Kidney epithelial cell (primary cell): ENCODE measurements at places on chromosomes 5 and 9. TPM values are rescaled to one million over a fixed set of nuclear protein-coding genes. Genes with fewer than 3 reads are reported as not detected.

GRCh38 chr9:86573886-86574285 is 219.7 kb upstream of the TUT7 start:
- DNase-seq, result no peak

DNA sequence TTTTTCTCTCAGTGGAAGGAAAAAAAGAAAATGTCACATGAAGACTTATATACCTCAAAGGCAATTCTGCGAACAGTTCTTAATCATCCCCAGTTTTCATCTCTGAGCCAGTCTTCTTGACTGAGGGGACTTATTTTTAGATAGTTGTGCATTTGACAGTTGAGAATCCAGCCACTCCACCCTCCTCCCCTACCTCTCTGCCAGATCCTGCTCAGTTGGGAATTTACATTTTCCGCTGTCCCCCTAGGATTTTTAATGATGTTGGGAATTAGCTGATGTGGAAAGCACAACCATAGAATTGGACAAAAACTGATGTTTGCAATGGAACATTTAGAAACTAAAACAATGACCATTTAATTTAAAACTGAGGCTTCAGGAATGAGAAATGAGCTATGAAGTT is 194.3 kb upstream of the PIK3R1 start:
- no peak for DNase-seq

GRCh38 chr5:151461312-151461711 is 13.9 kb downstream of the SLC36A1 start:
- no peak for DNase-seq

GRCh38 chr9:121765021-121765950 is 113.9 kb downstream of the DAB2IP start:
- peak; percentile 10 for DNase-seq

DNA sequence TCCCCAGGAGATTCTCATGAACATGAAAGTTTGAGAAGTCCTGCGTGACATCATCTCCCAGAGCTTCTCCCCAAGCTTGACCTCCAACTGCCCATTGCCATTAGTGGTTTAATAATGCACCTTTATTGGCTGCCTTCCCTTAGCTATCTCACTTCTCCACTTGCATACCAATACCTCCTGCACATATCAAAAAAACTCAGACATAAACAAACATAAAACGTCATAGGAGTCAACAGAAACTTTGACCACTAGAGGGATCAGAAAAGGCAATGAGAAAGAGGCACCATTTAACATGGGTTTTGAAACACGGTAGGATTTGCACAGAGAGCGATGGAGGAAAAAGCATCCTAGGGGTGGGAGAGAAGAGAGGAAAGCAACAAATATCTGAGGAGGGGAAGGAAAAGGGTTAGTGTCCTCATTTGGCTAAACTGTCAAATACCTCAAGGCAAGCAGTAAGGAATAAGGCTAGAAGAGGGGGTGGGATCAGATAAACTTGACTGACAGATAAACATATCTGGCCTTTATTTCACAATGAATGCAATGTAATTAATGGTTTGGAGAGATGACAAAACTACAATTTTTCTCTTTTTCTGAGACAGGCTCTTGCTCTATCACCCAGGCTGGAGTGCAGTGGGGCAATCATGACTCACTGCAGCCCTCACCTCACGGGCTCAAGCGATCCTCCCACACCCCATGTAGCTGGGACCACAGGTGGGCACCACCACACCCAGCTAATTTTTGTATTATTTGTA is 27.0 kb downstream of the GNAQ start:
- DNase-seq, result no peak

DNA sequence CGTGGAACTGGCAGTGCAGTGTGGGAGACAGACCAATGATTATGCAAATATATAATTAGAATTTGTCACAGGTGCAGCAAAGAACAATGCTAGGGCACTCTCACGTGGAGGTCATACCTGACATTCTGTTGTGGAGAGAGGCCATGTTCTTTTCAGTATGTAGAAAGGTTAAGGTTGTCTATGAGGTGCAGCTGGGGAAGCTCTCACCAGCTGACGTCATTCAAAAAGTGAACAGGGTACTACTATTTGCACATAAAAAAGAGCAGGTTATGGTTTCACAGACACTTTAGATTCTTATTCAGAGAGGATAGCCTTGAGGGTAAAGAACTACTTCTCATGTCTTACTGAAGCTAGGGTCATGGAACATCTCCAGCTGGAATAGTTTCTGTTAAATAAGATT is 19.1 kb downstream of the SH3GL2 start:
- no peak for DNase-seq

DNA sequence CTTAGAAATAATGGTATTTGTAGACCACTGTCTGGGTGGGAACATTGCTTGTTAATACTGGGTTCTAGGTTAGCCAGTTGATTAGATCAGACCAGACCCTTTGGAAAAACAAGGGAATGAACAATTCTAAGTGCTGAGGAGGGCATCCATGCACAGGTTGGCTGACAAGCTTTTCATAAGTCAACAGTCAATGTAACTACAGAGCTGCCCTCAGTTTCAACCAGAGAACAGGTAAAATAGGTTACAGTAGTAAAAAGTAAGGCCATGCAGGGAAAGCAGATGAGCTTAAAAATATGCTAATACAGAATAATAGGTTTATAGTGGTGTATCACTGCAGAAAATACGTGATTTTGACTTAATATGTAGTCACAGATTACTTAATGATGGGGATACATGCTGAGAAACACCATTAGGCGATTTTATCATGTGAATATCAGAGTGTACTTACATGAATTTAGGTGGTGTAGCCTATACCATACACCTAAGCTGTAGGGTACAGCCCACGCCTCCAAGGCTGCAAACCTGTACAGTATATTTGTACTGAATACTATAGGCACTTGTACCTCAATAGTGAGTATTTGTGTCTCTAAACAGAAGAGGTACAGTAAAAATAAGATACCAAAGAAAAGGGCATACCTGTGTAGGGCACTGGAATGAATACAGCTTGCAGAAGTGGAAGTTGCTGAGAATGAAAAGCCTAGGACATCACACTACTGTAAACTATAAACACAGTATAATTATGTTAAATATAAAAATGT is 6.1 kb upstream of the FGF18 start:
- no peak for DNase-seq

DNA sequence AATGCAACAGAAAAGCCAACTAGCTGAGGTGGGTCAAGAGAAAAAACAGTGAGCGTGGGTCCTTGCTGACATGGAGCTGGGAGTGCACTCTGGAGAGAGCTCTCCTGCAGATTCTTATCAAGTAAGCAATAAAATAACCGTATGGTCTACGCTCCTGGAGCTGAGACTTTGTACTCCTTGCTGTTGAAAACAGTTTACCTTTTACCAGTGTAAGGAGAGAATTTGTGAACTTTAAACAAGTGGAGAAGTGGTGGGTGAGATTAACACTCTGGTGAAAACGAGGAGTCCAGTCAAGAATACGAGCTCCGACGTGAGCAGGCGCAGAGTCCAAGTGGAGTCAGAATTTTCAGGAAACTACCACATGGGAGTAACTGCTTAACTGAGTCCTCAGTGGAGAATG is 156.1 kb upstream of the ERCC6L2 start:
- no peak for DNase-seq

- DNase-seq, result no peak
Observed at GRCh38 chr9:75002422-75003023, 25.6 kb downstream of the CARNMT1 start.

DNA sequence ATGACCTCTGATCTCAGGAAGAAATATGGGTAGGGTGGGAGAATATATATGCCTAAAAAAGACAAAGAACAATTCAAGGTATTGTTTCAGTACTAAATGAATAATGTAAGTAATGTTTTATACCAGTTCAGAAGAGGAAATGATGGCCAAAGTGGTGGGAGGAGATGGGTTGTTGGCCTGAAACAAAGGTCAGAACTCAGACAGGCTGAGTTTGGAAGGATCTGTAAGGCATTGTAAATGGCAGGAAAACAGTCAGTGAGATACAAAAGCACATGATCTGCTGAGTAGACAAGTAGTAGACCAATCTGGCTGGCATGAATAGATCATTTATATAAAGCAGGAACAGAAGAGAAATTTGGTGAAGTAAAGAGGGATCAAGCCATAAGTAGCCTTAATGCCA is 175.8 kb upstream of the PLCXD3 start:
- DNase-seq, result no peak

GRCh38 chr9:131423171-131423581 is 29.3 kb downstream of the PRRC2B start:
- DNase-seq, result peak; percentile 99

DNA sequence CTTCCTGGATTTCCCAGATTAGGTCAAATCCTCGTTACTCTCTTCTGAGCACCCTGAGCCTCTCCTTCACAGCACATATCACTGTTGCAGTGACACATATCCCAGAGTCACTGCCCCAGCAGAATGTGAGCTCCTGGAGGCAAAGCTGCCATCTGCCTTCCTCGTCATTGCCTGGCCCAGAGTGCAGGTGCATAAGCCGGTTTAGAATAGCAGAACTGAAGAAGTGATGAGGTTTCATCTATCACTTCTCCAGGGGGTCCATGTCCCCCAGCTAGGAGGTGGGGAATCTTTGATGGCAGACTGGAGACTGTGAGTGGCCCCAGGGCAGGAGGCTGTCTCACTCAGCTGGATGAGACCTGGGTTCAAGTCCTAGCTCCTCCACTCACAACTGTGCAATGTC is 25.8 kb downstream of the NIPAL4 start:
- DNase-seq, result no peak

DNA sequence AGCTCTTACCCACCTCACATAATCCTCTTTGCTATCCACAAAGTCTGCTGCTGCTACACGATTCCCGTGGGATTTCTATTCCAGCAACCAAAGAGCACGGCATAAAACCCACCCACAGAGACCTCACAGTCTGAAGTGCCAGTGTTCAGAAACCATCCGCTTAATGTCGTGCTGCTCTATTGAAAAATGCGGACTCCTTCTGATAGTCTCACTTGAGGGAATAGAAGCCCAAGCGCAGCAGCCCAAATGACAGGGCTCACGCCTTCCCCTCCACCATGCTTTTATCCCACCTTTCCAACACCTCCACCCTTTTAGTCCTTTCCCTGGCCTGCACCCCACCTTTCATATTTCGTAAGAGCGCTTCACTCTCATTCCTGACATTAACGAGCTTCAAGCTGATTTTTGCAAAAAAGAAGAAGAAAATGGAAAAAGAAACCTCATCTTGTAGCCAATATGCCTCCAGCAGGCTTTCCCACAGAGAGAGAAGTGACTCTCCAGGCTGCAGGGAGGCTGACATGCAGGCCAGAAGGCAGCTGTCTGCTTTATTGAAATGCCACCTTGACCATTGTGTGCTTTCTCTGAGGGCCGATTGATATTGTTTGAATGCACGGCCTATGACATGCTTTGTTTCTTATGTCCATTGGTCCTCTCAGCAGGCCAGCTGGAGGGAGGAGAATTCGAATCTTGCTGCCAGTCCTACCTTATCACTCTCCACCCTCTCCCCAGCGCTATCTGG is 70.6 kb upstream of the PCSK1 start:
- no peak for DNase-seq

DNA sequence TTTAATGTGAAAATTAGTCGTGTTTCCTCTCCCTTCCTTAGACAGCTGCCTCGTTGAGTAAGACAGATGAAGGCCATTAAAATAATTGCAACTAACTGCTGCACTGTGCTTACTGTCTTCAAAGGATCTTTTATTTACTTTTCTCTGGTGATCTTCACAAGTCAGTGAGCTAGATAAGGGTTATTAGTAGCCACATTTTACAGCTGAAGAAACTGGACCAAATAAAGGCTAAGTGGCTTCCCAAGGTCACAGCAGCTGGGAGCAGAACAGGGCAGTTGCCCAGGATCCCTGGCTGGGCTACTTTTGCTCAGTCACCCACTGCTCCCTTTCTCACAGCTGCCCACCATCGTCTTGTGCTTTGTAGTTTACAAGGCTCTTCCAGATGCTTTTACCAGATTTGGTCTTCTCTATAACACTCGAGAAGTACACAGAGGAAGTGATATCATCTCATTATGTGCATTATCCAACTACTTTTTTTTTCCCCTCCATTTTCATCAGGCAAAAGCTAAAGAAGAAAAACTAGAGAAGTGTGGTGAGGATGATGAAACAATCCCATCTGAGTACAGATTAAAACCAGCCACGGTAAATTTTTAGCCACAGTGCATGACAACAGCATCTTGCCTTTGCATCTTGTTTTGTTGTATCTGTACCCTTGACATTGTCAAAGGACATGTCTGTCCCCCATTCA is 61.8 kb downstream of the ERAP1 start:
- DNase-seq, result no peak

DNA sequence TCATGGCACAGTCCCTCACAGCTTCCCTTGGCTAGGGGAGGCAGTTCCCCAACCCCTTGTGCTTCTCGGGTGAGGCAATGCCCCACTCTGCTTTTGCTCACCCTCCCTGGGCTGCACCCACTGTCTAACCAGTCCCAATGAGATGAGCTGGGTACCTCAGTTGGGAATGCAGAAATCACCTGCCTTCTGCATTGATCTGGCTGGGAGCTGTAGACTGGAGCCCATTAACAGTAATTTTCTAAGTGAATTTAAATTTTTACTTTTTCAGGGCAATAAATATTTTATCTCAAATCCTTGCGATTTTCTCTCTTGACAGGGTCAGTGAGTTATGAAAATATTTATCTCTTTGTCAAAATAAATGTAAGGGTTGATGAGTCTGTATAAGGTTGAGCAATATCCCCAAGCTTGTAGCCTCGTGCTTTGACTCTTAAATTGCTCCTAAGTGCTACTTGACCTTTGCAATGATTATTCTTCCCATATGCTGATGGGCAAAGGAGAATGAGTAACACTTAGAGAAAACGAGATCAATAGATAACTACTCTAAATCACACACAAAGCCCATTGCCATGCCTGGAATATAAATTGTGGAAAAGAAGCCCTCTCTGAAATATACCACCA is 82.1 kb upstream of the MOCS2 start:
- no peak for DNase-seq

DNA sequence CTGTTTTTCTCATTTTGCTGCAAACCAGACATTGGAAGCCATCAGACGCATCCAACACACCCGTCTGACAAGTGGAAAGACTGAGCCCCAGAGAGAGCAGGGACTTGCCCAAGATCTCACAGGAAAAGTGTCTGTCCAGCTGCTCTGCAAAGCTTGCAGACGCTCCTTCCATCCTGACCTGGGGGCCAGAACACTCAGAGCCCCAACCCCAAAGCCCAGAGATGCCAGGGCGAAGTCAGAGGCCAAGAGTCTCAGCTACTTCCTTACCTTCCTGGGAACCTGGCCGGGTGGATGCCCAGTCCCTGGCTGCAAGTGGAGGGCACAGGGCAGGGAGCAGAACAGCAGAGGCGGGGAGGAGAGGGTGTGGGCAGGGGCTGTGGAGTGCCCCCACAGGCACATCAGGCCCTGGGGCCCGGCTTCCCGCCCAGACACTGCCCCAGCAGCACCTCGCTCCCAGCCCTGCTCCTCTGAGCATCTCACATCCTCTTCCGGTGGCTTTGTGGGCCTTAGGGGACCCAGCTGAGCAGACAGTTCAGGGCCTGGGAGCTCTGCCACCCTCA is 9.7 kb upstream of the RALGDS start:
- no peak for DNase-seq

GPX3 gene
- total RNA-seq, result 5.5 and 6.3 TPM in 2 replicates

IL33 gene
- 0.68 and 0.84 TPM in 2 replicates for total RNA-seq

MYORG gene
- total RNA-seq, result 3.8 and 4.9 TPM in 2 replicates

PCDHA4 gene
- 0.27 and 1.2 TPM in 2 replicates for total RNA-seq

LIFR gene
- 11.0 and 13.8 TPM in 2 replicates for total RNA-seq

WHRN gene
- total RNA-seq, result 8.1 and 9.2 TPM in 2 replicates

NFIB gene
- total RNA-seq, result 3.1 and 3.3 TPM in 2 replicates

PCDHGA3 gene
- 2.4 and 2.6 TPM in 2 replicates for total RNA-seq
